ENCODE measurements at places on chromosomes 12 and 14. TPM values are rescaled to one million over a fixed set of nuclear protein-coding genes. Genes with fewer than 3 reads are reported as not detected.

FERMT2 gene
- total RNA-seq: 39.7 TPM

AICDA gene
- total RNA-seq: 0.15 TPM

KRT72 gene
- total RNA-seq: not detected

IL31 gene
- total RNA-seq: not detected

APOF gene
- not detected for total RNA-seq

OR11H6 gene
- not detected for total RNA-seq

SELPLG gene
- 1.0 TPM for total RNA-seq

WNT1 gene
- not detected for total RNA-seq

SIX4 gene
- 2.1 TPM for total RNA-seq

FIGNL2 gene
- 0.16 TPM for total RNA-seq

TMPRSS12 gene
- not detected for total RNA-seq

PRKAG1 gene
- 50.6 TPM for total RNA-seq

RNASE7 gene
- not detected for total RNA-seq

Data from A549 treated with CpdA at 1 μM for 4 hours (cell line).